ENCODE measurements at places on chromosomes 2 and 18.
A peak's percentile ranks its signal among the peaks of the same experiment; 100 is the strongest.

GRCh38 chr2:96315400-96316071, 9.6 kb upstream of the ITPRIPL1 start:
- no peak for DNase-seq

- DNase-seq, result no peak
These were observed 283.9 kb upstream of the ACVR2A start for GRCh38 chr2:147560810-147561535.

GRCh38 chr18:460791-461190, 39.7 kb downstream of the COLEC12 start:
- DNase-seq, result no peak

DNA sequence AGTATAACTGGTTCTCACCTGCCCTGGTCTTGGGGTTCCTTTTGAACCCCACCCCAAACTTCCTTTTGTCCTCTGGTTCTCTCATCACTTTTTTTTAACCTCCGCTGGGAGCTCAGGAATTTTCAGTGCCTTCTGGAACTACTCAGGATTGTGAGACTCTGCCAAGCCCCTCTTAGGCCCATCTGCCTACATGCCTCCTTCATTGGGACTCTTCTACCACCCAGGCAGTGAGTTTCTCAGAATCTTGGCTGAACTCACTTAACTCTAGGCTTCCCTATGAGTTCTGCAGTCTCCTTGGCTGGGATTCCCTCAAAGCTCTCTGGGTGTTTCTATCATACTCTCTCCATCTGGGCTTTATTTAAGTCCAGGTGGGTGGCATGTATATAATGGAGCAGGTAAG, 86.3 kb downstream of the MDH1 start:
- DNase-seq, result no peak

GRCh38 chr2:185689906-185690539, 48.6 kb upstream of the FSIP2 start:
- no peak for DNase-seq

DNA sequence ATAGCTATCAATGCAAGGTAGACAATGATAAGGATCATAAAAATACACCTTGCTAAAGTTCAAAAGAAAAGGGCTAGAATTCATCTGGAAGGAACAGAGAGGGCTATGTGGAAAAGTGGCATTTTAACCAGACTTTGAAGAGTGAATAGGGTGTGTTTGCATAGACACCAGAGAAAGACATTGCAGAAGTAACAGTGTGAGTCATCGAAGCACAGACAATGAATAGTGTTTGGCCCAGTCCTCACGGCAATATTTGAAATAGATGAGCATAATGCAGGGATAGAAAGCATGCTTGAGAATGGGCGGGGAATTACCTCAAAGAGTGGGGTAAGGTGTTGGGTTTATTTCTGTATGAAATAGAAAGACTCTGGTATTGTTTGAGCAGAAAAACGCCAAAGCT, 24.2 kb downstream of the MYT1L start:
- DNase-seq, result no peak

DNA sequence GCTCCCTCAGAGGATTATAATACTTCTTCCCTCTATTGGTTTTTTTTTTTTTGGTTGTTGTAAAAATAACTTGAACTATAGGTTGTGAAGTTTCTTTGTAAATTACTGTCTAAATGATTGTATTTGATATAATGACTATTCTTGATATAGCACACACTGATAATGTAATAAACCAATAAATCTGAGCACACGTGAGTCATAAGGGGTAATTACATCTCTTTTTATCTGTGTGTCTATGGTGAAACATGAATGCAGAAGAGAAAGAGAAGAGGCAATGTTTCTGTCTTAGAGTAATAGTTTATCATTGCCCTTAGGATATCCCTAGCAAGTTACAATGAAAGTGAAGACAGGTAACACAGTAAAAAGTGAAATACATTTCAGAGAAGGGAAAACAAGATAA, 64.1 kb upstream of the RAPGEF4 start:
- no peak for DNase-seq

- DNase-seq, result no peak
These were observed 1.7 kb upstream of the ESCO1 start for GRCh38 chr18:21602299-21602587.

GRCh38 chr2:97781981-97782380, 68.6 kb downstream of the ZAP70 start:
- no peak for DNase-seq

- DNase-seq, result no peak
These were observed 2.9 kb downstream of the RND3 start for GRCh38 chr2:150484461-150485021.

DNA sequence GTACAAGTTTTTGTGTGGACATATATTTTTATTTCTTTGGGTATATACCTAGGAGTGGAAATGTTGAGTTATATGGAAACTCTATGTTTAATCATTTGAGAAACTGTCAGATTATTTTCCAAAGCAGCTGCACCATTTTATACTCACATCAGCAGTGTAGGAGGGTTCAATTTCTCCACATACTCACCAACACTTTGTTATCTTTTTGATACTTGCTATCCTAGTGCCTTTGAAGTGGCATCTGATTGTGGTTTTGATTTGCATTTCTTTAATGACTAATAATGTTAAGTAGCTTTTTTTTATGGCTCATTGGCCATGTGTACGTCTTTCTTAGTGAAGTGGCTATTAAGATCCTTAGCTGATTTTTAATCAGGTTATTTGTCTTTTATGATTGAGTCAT, 64.7 kb upstream of the SLC8A1 start:
- DNase-seq, result no peak

DNA sequence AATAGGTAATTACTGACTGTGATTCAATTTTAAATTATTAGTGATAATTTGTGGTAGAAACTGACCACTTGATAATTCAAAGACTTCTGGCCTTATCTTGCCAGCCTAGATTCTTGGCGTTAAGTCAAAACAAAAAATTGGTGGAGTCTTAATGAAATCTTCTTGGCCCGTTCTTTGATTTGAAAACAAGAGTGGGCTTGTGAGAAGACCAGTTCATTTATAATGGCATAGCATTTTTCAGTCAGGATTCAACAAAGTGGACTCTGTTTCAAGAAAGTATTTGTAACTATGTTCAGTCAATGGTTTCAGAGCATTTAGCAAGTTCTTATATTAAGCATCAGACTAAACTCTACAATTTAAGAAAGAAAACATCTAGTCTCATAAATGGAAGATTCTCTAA, 26.0 kb downstream of the ITGA4 start:
- no peak for DNase-seq

DNA sequence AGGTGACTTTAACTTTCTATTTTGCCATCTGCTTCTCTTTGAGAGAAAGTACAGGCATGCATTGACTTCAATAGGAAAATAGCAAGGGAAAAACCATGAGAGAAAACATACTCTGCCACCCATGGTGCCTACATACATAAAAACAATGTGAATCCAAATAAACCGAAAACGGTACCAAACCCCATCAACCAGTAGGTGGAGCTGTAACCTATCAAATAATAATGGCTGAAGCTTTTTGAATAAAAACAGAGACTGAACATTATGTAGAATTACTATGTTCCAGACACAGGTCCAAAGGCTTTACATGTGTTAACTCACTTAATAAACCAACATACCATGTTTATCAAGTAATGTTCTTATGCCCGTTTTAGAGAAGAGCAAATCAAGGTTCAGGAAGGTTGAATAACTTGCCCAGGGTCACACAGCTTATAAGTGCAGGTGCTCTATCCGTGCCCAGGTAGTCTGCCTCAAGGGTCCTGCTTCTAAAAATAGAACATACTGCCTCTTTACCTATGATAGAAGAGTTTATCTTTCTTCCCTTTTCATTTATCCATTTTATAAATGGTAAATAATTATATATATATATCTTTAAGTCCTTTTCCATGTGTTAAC, 293.9 kb upstream of the SYT4 start:
- DNase-seq, result no peak

- no peak for DNase-seq
These were observed 56.7 kb upstream of the ZNF804A start for GRCh38 chr2:184541591-184541990.

DNA sequence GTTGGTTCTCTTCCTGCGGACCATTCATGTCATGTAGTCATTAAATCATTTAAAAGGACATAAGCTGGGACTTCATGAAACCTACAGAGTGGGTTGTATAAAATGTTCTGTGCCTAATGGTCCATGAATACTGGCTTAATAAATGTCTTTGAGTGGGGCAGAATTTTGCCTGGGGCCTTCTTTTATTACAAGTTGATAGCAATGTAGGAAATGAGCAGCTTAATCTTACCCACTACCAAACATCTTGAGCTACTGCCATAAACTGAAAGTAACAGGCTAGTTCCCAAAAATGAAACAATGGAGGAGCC, 130.9 kb downstream of the TMEM17 start:
- no peak for DNase-seq

GRCh38 chr2:7930800-7931635, 750.8 kb upstream of the ID2 start:
- no peak for DNase-seq

DNA sequence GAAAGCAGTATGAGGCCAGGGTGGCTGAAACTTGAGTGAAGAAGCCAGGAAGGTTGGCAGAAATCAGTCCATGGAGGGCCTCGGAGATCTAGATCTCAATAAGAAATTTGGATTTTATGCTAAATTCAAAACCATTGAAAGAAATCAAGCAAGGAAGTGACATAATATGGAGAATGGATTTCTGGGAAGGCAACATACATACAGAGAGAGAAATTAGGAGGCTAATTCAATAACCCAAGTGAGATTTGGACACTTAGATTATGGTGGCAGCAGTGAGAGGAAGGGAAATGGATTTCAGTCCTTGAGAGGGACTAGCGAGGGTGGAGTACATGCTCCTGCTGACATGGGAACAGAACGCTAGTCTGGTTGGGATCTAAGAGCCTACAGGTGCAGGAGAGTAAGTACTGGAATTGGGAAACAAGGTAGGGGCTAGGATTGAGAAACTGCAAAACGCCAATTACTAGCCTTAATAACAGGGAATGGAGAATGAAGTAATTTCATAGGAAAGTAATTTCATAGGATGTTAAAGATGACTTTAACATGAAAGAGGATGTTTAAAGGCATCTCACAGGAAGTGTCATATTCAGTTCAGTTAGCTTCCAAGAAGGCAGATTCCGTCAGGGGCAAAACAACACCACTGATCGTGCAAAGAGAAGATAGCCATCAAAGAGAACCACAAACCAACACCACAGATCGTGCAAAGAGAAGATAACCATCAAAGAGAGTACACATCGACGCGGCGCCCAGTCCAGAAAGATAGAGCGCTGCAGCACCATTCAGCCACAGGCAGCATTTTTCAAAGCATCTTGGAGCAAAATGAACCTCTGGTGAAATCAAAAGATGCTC, 27.2 kb downstream of the CDKL4 start:
- DNase-seq, result peak; percentile 43

- no peak for DNase-seq
These were observed 210.0 kb upstream of the SIX3 start for GRCh38 chr2:44731505-44731904.

- no peak for DNase-seq
These were observed 49.5 kb upstream of the TMEM87B start for GRCh38 chr2:112005406-112006075.

DNA sequence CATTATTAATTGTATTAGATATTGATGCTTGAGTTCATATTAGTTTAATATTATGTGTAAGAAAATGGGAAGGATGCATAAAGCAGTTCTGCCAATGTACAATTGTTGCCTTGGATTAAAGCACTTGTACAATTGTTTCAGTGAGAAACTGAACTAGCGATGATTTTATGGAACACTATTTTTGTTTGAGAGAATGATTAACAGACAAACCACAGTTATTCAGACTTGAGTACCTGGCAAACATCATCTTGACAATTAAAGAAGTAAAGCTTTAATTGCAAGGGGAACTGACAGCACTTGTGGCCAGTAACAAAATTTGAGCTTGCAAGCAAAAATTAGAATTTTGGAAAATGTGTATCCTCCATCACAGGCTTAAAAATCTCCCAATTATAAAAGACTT, 214.3 kb downstream of the RIT2 start:
- DNase-seq, result no peak

- no peak for DNase-seq
These were observed 33.3 kb downstream of the STRADB start for GRCh38 chr2:201484805-201485204.

- no peak for DNase-seq
These were observed 52.9 kb upstream of the NCOA1 start for GRCh38 chr2:24438106-24438505.
